Stimulated activated CD8-positive, alpha-beta memory T cell treated with anti-CD3 and anti-CD28 coated beads, Interleukin-7, amount 100 ng/mL, for 1 hour (primary cell): ENCODE measurements at places on chromosomes 11 and 22.

- DNase-seq, result no peak
Observed at GRCh38 chr11:72224564-72225410, at the start of gene INPPL1. Gene INPPL1 (plus strand): TSS chr11:72224767. CDS start chr11:72224985, 218 bp downstream.

- no peak for DNase-seq
Observed at GRCh38 chr11:117058761-117059261, 39.4 kb downstream of the SIK3 start.

DNA sequence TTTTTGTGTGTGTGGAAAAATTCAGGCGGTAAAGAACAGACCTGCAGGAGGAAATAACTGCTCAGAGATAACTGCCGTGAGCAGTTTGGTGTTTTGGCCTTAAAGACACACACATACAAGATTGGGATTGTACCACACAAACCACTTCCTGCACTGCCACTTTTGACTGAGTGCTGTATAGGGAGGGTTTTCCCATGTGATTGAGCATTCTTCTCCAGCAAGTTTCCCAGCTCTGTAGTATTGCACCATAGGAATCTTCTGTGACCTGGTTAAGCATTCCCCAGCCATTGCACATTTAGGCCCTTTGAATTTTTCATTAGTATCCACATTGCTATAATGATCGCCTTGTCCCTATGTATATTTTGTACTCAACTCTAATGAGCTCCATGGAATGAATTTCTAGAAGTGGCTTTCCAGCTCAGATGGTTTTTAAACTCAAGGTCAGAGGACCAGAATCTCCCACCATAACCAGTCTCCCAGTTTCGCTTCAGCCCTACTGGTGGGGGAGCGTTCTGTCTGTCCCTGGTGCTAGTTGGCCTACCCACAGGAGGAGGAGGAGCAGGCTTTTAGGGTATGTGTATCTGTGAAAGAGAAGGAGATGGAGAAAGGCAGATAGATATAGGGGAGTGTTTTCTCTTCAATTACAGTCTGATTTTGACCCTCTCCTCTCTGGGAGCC, 9.3 kb downstream of the CD82 start:
- DNase-seq, result no peak

GRCh38 chr11:8794677-8795103, 112.1 kb downstream of the RPL27A start:
- no peak for DNase-seq

- no peak for DNase-seq
Observed at GRCh38 chr11:16924826-16925560, 89.2 kb downstream of the PLEKHA7 start.

- DNase-seq, result no peak
Observed at GRCh38 chr11:91394073-91394726, 830.4 kb upstream of the FAT3 start.

- no peak for DNase-seq
Observed at GRCh38 chr11:104191124-104191523, 27.2 kb upstream of the PDGFD start.
